Stimulated activated CD4-positive, alpha-beta T cell treated with anti-CD3 and anti-CD28 coated beads, Interleukin-2, amount 100 ng/mL, for 24 hours (primary cell): ENCODE measurements at places on chromosomes 1 and 21.

- no peak for DNase-seq
Measured at GRCh38 chr1:229674042-229674441, 48.0 kb downstream of the URB2 start.

GRCh38 chr1:234495231-234495990, 16.4 kb upstream of the TARBP1 start:
- no peak for DNase-seq

GRCh38 chr1:1432274-1432950, 3.1 kb upstream of the VWA1 start:
- DNase-seq: no peak

DNA sequence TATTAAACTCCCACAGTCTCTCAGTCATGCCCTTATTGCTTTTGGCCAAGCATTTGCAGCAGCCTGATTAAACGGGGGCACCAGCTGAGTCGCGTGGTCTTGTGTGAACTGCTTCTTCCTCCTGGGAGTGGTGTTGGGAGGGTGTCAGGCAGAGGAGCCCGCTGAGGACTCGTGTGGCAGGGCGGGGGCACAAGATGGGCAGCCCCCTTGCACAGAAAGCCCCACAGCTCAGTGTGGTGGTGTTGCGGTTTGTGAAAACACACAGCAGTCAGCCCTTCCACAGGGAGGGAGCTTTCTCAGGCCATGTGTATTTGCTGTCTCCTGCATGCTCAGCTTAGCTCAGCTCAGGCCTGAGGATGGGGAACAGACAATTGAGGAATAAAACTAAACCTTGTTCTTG, 22.4 kb downstream of the PEX14 start:
- DNase-seq: no peak

- no peak for DNase-seq
Measured at GRCh38 chr1:30997463-30998057, 68.0 kb downstream of the PUM1 start.

GRCh38 chr1:53031732-53032131, 30.3 kb upstream of the PODN start:
- no peak for DNase-seq
